ENCODE measurements at places on chromosomes 12 and 14.
A peak's percentile ranks its signal among the peaks of the same experiment; 100 is the strongest.

- DNase-seq = peak; percentile 20
These were observed 49.9 kb downstream of the ESR2 start for GRCh38 chr14:64244279-64244678.

GRCh38 chr12:105279460-105280056 lies 43.6 kb upstream of the APPL2 start:
- peak; percentile 12 for DNase-seq

DNA sequence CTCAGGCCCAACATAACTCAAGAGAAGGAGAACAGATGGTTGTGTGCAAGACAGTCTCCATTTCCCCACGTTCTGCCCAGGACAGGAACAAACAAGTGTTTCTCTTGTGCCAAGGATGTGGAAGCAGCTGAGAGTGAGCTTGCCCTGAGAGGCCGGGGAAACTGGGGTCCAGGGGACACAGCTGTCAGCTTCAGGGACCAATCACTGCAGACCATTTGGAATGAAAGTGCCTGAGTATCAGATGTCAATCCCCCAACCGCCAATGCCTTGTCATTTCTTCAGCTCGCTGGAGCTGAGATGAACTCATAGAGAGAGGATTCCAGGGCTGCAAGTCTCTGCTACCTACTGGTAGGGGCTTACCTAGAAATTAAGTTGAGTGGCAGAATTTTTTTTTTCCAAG lies 71.9 kb upstream of the METAP2 start:
- no peak for DNase-seq

DNA sequence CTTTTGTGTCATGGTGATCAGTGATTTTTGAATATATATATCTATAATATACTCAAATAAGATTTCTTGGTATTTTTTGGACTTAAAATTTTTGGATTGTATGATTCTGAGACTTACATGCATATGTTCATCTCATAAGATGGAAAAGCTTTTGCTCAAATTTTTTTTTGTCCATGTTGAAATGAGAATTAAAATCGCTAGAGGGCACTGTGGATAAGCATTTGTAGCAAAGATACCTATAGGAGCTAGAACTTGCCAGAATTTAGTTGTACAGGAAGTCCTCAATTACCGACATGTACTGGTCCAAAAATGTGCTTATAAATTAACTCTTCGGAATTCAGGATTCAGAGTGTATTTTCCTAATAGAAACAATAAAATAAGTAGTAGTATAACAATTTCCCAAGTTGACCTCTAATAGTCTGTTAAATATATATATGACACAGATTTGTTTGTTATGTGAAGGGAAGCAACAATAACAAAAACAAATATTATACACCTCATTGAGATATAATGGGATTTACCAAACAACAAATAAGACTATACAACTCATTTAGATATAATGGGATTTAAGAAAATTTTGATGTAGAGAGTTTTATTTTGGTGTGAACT lies 179.6 kb downstream of the TMEM117 start:
- DNase-seq = peak; percentile 38

DNA sequence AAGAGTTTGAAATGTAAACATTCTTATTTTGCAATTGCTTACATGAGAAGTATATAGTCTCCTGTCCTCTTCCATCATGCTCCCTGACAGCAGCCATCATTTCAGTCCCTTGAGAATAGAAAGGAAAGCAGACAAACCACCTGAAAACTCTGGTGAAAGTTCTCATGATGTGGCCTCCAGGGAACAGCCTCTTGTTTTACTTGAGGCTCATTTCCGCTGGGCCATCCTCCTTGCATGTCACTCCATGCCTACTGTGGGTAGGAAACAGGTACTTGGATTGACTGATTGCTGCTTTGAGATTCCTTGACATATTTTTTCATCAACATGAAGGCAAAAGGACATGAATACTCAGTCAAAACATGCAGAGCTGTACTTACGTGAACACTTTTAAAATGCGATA lies 6.0 kb downstream of the SYT1 start:
- DNase-seq = no peak

DNA sequence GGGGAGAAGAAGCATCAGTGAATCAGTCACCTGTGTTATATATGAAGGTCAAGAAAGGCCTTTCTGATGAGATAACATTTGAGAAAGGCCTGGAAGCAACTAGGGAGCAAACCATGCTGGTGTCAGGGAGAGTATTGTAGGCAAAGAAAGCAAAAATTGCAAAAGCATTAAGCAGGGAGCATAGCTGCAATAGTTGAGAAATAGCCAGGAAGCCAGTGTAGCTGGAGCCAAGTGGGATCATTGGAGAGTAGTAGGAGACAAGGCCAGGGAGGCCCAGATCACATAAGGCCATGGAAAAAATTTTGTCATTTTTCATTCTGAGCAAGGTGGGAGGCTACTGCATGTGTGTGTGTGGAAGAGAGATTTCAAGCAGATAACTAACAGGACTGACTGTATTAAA lies 18.8 kb upstream of the MAGOHB start:
- DNase-seq = no peak

GRCh38 chr14:22600027-22600426 lies 1.9 kb downstream of the ABHD4 start:
- no peak for DNase-seq

- no peak for DNase-seq
These were observed 1.1 kb upstream of the BCL11B start for GRCh38 chr14:99272899-99273765.

- DNase-seq = no peak
These were observed 2.8 kb downstream of the KRT7 start for GRCh38 chr12:52235822-52236361.

DNA sequence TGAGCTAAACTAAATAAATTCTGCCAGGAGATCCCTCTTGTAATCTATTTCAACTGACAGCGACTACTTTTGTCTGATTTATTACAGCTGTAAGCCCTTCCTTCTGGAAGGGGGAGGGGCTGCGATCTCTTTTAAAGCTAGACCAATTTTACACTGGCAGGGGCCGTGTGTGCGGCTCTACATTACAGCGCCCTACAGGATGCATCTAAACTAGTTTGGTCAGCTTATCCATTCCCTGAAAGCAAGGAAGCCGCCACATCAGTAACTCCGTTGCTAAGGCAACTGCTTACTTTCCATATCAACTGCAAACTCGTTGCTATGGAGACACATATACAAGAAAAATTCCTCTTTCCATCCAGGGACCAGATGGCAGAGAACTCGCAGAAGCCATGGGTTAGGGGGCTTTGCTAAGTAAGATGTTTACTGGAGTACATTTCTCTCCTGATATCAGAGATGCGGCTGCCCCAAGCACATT lies 17.4 kb downstream of the FOXN3 start:
- peak; percentile 77 for DNase-seq

GRCh38 chr14:105702275-105702817 lies 176.0 kb downstream of the TMEM121 start:
- DNase-seq = no peak

DNA sequence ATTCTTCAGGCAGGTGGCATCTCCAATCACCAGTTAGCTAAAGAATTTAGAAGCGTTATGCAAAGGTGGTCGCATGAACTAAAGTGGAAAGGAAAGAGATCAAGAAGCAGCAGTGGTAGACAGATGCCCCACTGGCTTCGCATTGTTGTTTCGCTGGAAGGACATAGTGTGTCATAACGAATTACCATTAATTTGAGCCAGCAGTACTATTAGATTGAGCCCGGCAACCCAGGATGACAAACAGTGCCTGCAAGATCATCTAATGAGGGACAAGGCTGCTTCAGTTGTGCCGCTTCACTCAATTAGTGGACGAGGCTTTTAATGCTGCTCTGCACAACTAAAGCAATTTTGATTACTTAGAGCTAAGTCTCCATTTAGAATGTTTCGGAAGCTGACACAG lies 274.5 kb upstream of the SOX5 start:
- no peak for DNase-seq

All from fibroblast of the conjunctiva (primary cell).